ENCODE measurements at places on chromosomes 7 and 10.

GRCh38 chr10:64518456-64518855, 997.3 kb downstream of the REEP3 start:
- DNase-seq = no peak

GRCh38 chr10:47379901-47380300, 4.2 kb downstream of the ZNF488 start:
- DNase-seq = no peak

- DNase-seq = no peak
Observed at GRCh38 chr10:71933651-71934050, 30.5 kb upstream of the CHST3 start.

GRCh38 chr7:122675011-122675410, 23.9 kb downstream of the RNF133 start:
- no peak for DNase-seq

DNA sequence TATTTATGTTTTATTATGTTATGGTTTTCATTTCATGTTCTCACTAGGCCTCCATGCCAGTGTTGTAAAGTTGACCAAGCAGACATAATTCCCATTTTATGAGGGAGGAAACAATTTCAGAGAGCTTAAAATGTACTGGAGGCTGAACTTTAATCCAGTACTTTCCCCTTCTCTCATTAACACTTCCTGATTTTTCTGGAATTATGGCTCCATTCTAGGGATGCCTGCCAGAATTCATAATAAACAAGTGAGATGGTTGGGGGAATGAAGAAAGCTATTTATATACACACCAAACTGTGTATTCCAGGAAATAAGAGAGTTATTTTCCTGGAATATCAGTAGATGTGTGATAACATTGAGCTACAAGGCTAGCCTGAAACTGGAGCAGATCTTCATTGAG, 6.9 kb downstream of the TMEM236 start:
- DNase-seq = no peak

GRCh38 chr10:47383261-47384147, 589 bp downstream of the ZNF488 start:
- peak; percentile 67 for DNase-seq

DNA sequence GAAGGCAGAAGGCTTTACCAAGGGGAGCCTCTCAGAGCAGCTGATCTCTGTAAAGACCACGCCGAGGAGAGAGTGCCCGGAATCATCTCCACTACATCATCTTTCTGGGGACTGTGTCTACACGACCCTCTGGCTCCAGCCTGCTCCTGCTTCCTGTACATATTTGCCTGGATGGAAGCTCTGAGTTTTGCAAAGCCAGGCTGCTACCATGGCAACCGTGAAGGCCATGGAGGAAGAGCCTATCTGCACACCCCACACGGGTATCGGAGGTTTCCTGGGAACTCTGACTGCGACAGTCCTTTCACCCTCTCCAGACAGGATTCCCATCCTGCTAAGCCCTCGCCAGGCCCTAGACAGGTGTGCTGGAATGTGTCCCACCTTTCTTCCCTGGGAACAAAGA, 83.4 kb upstream of the TNRC18 start:
- no peak for DNase-seq

GRCh38 chr7:6284461-6285360, 12.3 kb upstream of the CYTH3 start:
- DNase-seq = no peak

- DNase-seq = no peak
Observed at GRCh38 chr10:126686268-126686667, 15.8 kb upstream of the C10orf90 start.

- DNase-seq = no peak
Observed at GRCh38 chr7:115241151-115241550, 319.3 kb downstream of the MDFIC start.

- no peak for DNase-seq
Observed at GRCh38 chr10:83934641-83935338, 204.5 kb upstream of the GHITM start.

- no peak for DNase-seq
Observed at GRCh38 chr7:55569269-55569663, 3.0 kb downstream of the VOPP1 start.

- DNase-seq = peak; percentile 47
Observed at GRCh38 chr7:31633894-31634494, 53.0 kb upstream of the PPP1R17 start.

- DNase-seq = no peak
Observed at GRCh38 chr10:1150638-1150955, 94.4 kb downstream of the WDR37 start.

- DNase-seq = no peak
Observed at GRCh38 chr10:125795128-125795527, 19.5 kb upstream of the MMP21 start.

DNA sequence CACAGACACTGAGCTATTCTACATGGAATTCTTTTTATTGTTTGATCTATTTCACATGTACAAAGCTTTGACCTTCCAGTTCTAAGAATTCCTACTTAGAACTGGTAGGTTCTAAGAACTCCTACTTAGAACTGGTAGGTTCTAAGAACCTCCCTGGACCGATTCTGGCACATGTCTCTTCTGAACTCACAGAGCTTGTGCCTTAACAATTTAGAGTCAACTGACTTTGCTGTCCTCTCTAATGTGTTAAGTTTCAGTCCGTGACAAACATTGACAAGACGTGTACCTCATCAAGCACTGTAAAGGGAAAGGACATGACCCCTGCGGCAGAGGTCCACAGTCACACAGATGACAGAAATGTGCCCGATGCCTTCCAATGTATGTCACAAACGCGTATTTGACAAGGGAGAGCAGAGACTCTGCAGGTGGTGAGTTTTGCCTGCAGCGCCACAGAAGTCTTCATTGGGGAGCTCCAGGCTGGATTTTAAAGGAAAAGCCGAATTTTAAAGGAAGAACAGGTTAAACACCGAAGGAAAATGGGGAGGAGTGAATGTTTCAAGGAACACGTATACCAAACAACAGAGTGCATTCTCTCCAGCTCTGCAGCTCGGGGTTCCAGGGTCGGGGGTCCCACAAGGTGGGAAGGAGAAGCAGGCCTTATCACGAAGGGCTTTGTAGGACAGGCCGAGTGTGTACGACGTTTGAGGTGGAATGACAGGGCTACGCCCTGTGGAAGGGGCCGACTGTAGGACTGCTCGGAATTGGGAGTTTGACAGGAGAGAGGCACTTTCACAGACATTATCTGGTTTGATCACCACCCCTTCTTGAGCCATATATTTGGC, 161.1 kb upstream of the KLF14 start:
- DNase-seq = no peak

GRCh38 chr7:99125505-99125865, 18.4 kb downstream of the SMURF1 start:
- no peak for DNase-seq

- no peak for DNase-seq
Observed at GRCh38 chr10:118730756-118731456, 23.9 kb downstream of the CACUL1 start.

- DNase-seq = no peak
Observed at GRCh38 chr10:59678884-59679301, 30.8 kb downstream of the SLC16A9 start.

DNA sequence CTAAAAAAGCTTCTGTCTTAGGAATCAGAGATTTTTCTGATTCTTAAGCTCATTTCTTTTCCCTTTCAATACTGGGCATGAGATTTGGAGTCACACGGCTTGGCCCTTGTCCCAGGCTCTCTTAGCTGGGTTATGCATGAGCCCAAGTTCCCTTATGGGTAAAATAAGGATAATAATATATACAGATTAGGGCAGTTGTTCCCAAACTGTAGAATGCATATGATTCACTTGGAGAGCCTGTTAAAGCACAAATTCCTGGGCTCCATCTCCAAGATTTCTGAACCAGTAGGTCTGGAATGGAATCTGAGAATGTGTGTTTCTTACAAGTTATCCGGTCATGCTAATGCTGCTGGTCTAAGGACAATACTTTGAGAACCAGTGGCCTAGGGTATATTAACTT, 154.0 kb downstream of the REEP3 start:
- DNase-seq = no peak

DNA sequence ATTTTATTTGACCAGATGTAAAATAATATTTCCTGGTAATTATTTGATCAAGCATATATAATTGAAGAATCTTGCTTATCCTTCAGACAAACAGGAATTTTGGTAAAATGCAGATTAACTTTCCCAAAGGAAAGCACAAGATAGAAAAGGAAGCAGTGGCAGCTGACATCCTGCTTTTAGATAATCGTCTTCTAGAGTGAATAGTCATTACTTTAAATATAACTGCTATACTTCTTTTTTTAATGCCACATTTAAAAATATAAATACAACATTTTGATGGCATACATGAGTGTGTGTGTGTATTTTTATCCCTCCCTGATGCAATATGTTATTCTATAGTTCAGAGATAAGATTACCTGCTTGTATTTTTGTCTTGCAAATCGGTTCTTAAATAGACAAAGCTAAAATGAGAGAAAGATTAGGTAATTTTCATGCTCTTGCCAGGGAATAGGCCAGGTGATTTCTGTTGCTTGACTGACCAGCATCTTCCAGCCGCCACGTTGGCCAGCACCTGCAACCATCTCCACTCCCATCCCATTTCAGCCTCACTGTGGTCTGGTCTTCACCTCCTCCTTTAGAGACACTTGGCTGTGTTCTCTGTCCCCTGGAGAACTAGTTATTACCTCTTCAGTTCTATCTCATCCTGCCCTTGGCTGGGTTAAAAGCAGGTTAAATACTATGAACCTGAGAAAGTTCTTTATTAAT, 58.1 kb downstream of the MDFIC start:
- DNase-seq = no peak

- DNase-seq = no peak
Observed at GRCh38 chr7:95999481-95999880, 227.1 kb downstream of the DYNC1I1 start.

GRCh38 chr7:97733276-97734161, 1.6 kb downstream of the TAC1 start:
- DNase-seq = peak; percentile 31

GRCh38 chr10:59331661-59332060, 30.7 kb downstream of the FAM13C start:
- DNase-seq = no peak

GRCh38 chr7:42858570-42858969, 53.3 kb downstream of the C7orf25 start:
- DNase-seq = no peak

DNA sequence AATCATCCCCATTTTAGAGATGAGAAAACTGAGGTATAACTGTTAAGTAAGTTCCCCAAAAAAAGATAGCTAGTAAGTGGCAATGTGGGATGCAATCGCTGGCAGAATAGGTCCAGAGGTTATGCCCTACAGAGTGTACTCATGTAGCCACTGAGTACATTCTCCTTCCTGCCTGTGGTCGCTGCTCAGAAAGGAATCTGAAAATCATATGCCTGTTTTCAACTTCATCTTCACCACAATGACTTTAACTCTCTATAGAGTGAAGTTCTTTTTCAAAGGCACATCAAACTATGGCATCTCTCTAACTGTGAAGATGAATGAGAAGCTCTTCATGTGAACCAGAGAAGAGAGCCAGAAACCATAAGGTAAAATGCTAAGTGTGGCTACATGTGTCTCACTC, 162.2 kb upstream of the SLC25A13 start:
- no peak for DNase-seq

Measured in WERI-Rb-1 (cell line).